NCI-H2029 treated with DMSO at 0.1 percent for 48 hours (cell line): ENCODE measurements at places on chromosomes 6 and 20.

GRCh38 chr6:54988576-54988975 is 142.0 kb downstream of the FAM83B start:
- DNase-seq, result no peak

DNA sequence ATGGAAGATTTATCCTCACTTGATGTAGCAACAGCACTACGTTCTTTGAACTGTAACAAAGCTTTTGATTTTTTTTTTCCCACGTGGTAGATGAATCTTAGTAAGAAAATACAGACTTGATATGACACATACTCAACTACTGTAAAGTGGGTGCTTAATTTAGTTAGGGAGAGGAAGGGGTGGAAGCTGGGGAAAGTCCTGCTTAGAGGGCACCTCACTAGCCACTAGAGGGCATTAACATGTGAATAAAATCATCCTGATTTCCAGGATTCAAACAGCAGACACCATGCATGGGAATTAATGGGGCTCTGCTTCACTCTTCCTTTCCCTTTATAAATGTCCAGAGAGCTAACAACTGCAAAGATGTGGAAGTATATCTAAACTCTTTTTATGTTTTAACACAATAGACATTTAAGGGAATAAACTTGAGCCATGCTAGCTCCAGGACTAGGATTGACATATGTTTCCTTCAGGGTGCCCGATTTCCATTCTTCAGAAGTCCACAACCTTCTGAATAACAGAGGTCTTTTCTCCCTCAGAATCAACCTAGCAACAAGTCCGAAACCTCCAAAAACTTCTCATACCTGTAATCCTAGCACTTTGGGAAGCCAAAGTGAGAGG is 250.1 kb downstream of the ATXN1 start:
- no peak for DNase-seq

GRCh38 chr6:135014353-135014832 is 40.2 kb downstream of the HBS1L start:
- no peak for DNase-seq

DNA sequence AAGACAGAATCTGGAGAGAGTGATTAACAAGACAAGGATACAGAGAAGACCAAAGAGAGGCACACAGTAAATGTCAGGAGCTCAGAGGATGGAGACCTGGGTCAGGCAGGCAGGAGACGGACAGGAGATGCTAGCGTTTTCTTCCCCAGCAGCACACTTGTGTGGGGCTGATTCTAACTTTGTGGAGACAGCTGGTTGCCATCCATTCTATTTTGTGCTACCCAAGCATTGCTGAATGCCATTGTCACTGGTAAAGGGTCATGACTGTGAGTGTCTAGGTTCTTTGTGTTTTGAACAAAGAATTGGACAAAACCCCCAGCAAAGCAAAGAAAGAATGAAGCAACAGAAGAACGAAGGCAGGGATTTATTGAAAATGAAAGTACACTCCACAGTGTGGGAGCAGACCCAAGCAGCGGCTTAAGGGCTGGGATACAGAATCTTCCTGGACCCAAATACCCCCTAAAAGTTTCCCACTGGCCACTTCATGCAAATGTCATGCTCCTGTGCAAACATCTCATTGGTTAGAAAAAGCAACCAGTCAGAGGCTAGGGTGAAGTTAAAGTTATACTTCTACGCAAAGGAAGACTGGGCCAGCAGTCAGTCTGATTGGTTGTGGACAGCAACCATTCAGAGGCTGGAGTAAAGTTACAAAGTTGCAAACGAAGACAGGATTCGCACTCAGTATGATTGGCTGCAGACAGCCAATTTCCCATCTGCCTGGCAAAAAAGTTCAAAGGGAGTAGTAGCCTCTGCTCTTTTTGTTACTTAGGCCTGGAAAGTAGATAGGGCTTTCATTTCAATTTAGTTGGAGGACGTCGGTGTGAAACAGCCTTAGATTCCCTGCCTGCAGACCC is 17.5 kb downstream of the PTK7 start:
- no peak for DNase-seq
